ENCODE measurements at places on chromosomes 12 and 14.

DNA sequence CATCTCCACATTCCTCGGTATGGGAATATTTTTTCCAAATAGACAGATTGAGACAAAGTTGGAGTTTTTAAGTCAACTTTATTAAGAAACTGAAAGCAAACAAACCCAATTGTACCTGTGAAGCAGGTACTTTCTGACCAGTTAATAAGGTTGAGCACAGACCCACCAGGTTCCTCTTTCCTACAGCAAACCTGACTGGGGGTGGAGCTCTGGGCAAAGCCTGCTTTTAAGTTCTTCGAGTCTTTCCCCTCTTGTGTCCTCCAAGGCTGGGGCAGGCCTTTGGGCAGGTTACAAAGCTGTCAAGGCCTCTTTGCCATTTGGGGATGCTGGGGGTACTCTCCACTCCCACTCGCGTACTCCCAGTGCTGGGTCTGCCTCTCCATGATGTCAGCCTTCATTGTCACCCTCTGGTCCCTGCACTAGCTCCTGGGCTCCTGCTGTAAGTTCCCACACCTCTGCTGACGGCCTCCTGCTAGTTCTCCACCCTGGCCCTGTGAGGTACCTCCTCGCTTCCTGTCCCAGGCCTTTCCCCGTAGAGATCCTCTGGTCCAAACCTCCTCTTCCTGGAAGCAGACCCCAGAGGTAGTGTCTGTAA lies 3.2 kb downstream of the KCNH3 start:
- DNase-seq = peak; percentile 27

DNA sequence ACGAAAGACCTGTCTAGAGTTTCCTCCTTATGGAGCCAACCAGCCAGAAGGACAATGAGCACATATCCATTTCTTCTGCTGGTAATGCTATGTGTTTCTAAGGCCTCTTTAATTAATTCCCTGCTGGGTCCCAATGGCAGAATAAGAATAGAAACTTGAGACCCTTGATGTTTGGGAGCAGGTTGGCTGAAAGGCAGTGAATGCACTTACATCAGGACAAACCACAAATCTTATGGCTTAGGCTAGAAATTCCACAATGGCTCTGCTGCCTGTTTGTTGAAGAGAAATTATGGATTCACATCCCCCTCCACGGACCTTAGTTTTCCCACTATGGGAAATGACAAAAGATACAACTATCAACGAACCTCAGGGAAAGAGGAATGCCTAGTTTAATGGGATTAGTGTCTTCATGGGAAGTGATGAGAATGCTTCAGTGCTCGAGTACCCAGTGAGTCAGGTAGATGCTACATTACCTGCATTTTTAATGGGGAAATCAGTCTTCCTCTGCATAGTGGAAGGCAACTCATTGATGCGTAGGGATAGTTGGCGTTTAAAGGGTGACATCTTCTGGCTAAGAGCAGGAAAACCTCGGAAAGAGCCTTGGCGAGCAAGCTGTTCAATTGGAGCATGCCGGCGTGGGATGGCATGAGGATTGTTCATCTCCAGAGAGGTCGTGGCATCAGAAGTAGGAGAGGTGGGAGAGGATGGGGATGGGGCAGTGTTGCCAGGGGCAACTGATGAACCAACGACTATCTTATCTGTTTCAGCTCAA lies 46.5 kb downstream of the PAPLN start:
- DNase-seq = no peak

DNA sequence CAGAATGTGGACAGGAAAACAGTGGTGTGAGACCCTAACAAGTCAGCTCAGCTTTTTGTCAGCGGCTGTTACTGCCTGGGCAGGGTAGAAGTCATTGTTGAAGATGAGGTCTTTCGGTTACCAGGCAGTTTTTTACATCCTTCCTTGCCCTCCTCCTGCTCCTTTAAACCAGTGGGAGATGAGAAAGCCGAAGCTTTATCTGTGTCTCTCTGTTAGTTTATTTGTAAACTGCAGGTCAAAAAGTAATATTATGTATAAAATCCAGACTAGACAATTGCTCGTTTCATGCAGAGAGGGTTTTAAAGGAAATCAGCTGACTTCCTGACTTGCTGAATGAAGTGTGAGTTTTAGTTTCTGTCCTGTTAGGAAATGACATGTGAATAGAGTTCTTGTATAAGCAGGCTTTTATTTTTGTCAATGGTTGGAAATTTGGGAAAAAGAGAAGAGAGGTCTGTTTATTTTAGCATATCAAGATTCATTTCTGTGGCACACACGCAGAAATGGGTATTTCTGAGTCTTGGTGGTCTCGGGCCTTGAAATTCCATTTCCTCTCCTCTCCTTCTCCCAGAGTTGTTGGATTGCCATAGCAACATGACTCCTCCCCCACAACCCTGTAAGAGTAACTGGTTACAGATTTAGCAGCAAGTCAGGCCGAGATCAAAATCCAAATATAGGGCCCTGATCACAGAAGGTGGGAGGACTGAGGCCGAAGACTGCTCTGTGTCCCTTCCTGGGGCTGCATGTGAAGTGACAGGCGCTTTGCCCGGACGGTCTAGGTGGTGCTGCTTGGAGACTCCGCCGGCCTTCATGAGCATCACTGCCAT lies 60.8 kb downstream of the SAMD4A start:
- DNase-seq = peak; percentile 40

- DNase-seq = no peak
Observed at GRCh38 chr12:64916411-64917261, 92.2 kb downstream of the TBC1D30 start.

- DNase-seq = peak; percentile 38
Observed at GRCh38 chr12:108820707-108821406, 36.5 kb downstream of the SSH1 start.

- no peak for DNase-seq
Observed at GRCh38 chr14:22932146-22932545, 3.0 kb upstream of the PRMT5 start.
